Psoas muscle (tissue), 8 donors: ENCODE measurements at places on chromosomes 6 and 20. TPM values are rescaled to one million over a fixed set of nuclear protein-coding genes. Genes with fewer than 3 reads are reported as not detected.

DNA sequence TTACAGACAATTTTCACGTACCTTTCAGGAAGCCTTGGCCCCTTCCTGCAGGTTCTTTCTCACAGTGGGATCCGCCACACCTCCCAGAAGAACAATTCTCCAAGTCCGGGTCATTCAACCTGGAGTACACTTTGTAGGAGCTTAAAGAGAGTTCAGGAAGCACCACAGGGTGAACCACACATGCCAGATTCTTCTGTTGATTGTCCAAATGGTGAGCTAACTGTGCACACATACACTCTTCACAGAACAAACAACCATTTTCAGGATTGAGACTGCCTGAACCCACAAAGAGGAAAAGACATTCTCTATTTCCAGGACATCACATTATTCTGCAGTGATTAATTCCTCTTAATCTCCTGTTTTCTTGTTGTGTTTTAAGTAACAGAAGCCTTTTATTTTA, 51.0 kb downstream of the SCGN start:
- H3K4me3 ChIP-seq = no peak overlapping the region
- H3K36me3 ChIP-seq = no peaks in the 10 kb centered on the region
- DNase-seq = no peak
- no peak overlapping the region for H3K27ac ChIP-seq
- H3K27me3 ChIP-seq = no peaks in the 10 kb centered on the region

- no peak overlapping the region for H3K27ac ChIP-seq
- no peaks in the 10 kb centered on the region for H3K27me3 ChIP-seq
- H3K4me1 ChIP-seq = peaks cover 16% of the 10 kb centered on the region
- H3K36me3 ChIP-seq = peaks cover 7% of the 10 kb centered on the region
Measured at GRCh38 chr20:51385646-51386530, 156.6 kb downstream of the NFATC2 start.

DNA sequence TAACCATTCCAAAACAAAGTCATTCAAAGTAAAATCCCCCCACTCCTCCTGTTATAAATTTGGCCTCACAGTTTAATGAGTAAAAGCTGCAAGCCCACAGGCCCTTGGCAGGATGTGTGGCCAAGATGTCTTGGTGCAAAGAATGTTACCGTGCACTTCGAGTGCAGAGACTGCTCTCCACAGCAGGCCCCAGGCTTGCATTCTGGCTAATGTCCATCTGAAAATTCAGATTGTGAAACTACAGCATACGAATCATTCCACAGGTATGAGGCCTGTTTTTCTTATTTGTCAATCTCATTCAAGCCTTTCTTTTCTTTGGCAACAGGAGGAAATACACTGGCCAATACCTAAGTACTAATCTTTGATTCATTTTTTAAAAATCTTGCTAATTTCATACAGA, 7.1 kb downstream of the RPS6KA2 start:
- peaks cover 66% of the 10 kb centered on the region for H3K4me1 ChIP-seq
- H3K4me3 ChIP-seq = no peak overlapping the region
- peak overlapping the region; percentile 66 for H3K27ac ChIP-seq
- DNase-seq = no peak

DNA sequence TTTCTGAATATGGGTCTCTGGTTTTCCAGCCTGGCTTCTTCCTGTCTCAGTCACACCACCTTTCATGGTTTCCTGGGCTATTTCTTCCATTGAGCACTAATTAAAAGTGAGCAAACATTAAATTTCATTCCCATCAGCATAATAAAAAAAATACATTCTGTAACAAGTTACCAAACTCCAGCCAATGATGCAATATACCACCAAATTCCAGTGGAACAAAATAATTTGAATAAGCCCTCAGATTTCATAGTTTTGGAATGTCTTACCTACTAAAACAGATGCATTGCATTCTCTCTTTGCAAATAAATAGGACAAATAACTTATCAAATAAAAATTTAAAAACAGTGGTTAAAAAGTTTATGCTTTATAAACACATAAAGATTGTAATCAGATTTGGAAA, 97.8 kb upstream of the PRDM1 start:
- H3K4me3 ChIP-seq = no peak overlapping the region
- no peak overlapping the region for H3K27ac ChIP-seq
- H3K36me3 ChIP-seq = no peaks in the 10 kb centered on the region
- H3K27me3 ChIP-seq = no peaks in the 10 kb centered on the region
- DNase-seq = no peak
- peaks cover 12% of the 10 kb centered on the region for H3K4me1 ChIP-seq

- peaks cover 19% of the 10 kb centered on the region for H3K4me1 ChIP-seq
- H3K27ac ChIP-seq = peak overlapping the region; percentile 87
- H3K36me3 ChIP-seq = no peaks in the 10 kb centered on the region
- no peak for DNase-seq
Measured at GRCh38 chr6:20404641-20405032, 3.0 kb downstream of the E2F3 start.

GABBR1 gene
- total RNA-seq = 4.9 TPM

KCNQ2 gene
- total RNA-seq = 2.8 TPM

LY6G5C gene
- total RNA-seq = 2.1 TPM
